ENCODE measurements at places on chromosomes 13 and 19. TPM values are rescaled to one million over a fixed set of nuclear protein-coding genes. Genes with fewer than 3 reads are reported as not detected.

Gene NR2F6
- 209 TPM for total RNA-seq

- H3K27me3 ChIP-seq = no peaks in the 10 kb centered on the region
- no peak overlapping the region for H3K27ac ChIP-seq
- H3K4me1 ChIP-seq = no peaks in the 10 kb centered on the region
- no peak for DNase-seq
- peaks cover 9% of the 10 kb centered on the region for H3K36me3 ChIP-seq
Observed at GRCh38 chr13:24287748-24288287, 21.6 kb upstream of the C1QTNF9 start.

Gene SYCN
- not detected for total RNA-seq

DNA sequence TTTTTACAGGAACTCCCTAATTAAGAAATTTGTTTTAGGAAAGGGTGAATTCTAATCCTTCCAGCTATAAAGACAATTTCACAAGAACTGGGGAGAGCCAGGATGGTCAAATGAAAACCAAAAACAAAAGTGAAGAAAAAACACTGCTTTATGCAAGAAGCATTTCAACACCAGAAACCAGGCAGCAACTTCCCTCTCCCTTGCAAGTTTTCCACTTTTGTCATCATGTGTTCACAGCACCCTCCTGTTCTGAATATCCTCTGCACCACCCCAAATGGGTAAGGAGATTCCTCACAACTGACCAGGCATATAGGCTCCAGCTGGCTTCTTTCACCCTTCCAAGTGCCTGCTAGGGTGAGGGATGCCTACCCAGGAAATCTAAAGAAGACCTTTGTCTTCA, 328.1 kb downstream of the TBC1D4 start:
- no peaks in the 10 kb centered on the region for H3K36me3 ChIP-seq
- H3K4me1 ChIP-seq = no peaks in the 10 kb centered on the region
- no peak for DNase-seq
- no peak overlapping the region for H3K27ac ChIP-seq
- no peaks in the 10 kb centered on the region for H3K27me3 ChIP-seq
- H3K4me3 ChIP-seq = no peak overlapping the region

GRCh38 chr19:1860042-1860775, 3.2 kb downstream of the KLF16 start:
- peaks cover 59% of the 10 kb centered on the region for H3K4me1 ChIP-seq
- H3K27me3 ChIP-seq = peaks cover 16% of the 10 kb centered on the region
- no peaks in the 10 kb centered on the region for H3K36me3 ChIP-seq
- DNase-seq = peak; percentile 73
- no peak overlapping the region for H3K27ac ChIP-seq
- H3K4me3 ChIP-seq = peak overlapping the region; percentile 94

DNA sequence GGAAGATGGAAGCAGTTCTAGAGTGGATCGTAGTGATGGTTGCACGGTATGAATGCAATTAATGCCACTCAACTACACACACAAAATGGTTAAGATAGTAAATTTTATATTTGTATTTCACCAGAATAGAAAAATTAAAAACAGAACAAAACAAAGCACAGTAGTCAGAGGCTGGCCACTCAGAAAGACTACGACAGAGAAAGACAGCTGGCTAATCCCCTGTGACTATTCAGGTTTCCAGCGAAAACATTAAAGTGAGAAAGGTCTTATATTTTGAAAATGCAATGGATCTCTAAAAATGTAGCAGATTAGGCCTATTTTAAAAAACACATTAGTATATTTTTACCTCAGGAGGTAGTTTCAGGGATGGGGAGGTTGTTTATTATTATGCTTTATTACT, 131.3 kb upstream of the POSTN start:
- H3K36me3 ChIP-seq = no peaks in the 10 kb centered on the region
- H3K4me3 ChIP-seq = no peak overlapping the region
- no peak overlapping the region for H3K27ac ChIP-seq
- no peaks in the 10 kb centered on the region for H3K27me3 ChIP-seq
- no peak for DNase-seq
- H3K4me1 ChIP-seq = no peaks in the 10 kb centered on the region

GRCh38 chr13:25286969-25287961, at the start of gene MTMR6:
MTMR6 (minus strand) TSS chr13:25287488; CDS start chr13:25287247, 241 bp downstream.
- DNase-seq = peak; percentile 90
- no peaks in the 10 kb centered on the region for H3K36me3 ChIP-seq
- H3K4me1 ChIP-seq = peaks cover 6% of the 10 kb centered on the region

DNA sequence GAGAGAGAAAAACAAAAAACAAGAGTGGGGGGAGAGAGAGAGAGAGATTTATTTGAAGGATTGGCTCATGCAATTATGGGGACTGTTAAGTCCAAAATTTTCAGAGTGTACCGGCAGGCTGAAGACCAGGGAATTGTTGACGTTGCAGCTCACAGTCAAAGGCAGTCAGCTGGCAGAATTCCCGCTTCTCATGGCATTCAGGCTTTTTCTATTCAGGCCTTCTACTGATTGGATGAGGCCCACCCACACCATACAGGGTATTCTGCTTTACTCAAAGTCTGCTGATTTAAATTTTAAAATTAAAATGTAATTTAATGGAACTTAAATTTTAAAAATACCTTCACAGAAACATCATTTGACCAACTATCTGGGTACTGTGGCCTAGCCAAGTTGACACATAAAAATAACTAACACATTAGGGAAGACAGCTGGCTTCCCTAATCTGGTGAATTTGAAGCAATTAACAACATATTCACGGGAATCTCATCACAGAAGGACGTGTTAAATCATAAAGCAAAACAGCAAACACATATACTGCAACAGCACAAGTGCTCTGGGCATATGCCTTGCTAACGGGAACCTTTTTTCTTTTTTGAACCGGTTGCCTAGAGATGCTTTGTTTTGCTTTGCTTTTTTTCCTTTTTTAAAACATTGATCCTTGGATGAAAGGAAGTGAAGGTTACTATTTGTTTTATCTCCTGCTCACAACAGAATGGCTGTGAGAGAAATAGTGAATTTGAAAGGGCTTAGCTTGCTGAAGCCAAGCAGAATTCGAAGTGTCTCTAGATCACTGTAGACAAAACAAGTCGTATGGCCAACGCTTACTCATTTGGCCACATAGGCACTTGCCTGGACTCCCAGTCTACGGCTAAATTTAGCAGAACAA, 505.1 kb downstream of the IRS2 start:
- no peak for DNase-seq
- no peaks in the 10 kb centered on the region for H3K27me3 ChIP-seq
- no peaks in the 10 kb centered on the region for H3K36me3 ChIP-seq
- no peak overlapping the region for H3K4me3 ChIP-seq
- no peak overlapping the region for H3K27ac ChIP-seq

Gene SIGLEC9
- not detected for total RNA-seq

GRCh38 chr19:34690372-34690771, 12.9 kb downstream of the ZNF302 start:
- H3K27me3 ChIP-seq = no peaks in the 10 kb centered on the region
- no peak for DNase-seq
- no peak overlapping the region for H3K4me3 ChIP-seq
- H3K36me3 ChIP-seq = 0 out of 2 replicates have a peak, but pooled peaks cover under 1% of the 10 kb centered on the region
- no peaks in the 10 kb centered on the region for H3K4me1 ChIP-seq

DNA sequence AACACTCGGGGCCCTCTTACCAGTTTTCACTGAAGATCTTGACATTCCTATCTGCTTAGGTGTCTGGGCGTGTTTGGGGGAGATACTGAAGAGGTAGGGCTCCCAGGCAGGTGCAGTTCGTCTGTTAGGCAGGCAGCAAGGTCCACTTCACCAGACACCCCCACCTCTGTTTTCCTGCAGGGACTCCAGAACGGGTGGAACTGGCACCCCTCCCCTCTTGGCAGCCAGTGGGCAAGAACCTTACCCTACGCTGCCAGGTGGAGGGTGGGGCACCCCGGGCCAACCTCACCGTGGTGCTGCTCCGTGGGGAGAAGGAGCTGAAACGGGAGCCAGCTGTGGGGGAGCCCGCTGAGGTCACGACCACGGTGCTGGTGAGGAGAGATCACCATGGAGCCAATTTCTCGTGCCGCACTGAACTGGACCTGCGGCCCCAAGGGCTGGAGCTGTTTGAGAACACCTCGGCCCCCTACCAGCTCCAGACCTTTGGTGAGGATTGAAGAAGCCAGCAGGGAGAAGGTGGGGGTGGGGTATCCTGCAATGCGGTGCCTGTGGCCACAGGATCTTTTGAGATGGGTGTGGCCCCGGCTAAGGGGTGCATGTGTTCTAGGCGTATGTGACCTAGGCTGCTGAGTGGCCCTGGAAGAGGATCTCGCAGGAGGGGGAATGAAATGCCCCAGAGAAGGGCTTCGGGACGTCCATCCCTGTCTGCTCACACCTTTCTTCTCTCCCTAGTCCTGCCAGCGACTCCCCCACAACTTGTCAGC, 3.3 kb upstream of the ICAM4 start:
- peaks cover 26% of the 10 kb centered on the region for H3K27me3 ChIP-seq
- no peak overlapping the region for H3K27ac ChIP-seq
- H3K36me3 ChIP-seq = no peaks in the 10 kb centered on the region
- peaks cover 10% of the 10 kb centered on the region for H3K4me1 ChIP-seq

DNA sequence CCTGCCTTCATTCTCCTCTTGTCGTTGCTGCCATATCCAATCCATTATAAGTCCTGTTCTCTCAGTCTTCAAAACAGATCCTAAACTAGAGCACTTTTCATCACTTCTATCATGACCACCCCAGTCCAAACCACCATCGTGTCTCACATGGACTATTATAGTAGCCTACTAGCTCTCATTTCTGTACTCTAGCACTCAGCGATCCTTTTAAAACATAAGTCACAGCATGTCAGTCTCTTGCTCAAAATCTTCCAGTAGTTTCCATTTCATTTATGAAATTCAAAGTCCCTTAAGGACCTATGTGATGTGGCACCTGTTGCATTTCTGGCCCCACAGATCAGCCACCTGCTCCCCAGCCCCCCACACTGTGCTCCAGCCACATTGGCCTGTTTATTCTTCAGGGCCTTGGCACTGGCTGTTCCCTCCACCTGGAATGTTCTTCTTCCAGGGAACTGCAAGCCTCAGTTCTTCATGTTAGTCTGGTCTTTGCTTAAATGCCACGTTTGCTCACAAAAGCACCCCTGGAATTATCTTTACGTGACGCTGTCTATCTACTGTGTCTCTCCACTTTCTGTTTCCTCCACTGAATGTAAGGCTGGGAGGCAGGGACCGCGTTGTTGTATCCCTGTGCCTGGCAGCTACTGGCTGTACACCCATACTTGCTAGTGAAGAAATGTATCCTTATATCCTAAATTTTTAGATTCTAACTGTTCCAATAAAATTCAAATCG, 64.3 kb downstream of the MBNL2 start:
- H3K4me3 ChIP-seq = no peak overlapping the region
- no peaks in the 10 kb centered on the region for H3K4me1 ChIP-seq
- H3K27me3 ChIP-seq = no peaks in the 10 kb centered on the region
- H3K36me3 ChIP-seq = no peaks in the 10 kb centered on the region
- DNase-seq = no peak
- H3K27ac ChIP-seq = no peak overlapping the region

All from GM23338 (cell line).